IPS-NIHi11 (cell line): ENCODE measurements at places on chromosomes 12 and 14.

DNA sequence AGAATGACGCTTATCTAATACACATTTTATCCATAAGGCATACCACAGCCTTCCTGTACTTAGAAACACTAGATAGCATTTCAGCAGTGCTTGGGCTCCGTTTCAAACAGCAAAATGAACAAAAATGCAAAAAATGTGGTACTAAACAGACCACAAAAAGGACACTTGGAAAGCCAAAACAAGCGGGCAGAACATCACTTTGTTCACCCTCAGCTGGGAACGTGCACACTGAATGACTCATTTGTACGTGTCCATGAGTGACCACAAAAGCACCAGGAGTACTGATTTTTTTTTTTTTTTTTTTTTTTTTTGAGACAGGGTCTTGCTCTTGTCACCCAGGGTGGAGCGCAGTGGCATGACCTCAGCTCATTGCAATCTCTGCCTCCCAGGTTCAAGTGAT, 8.9 kb upstream of the FOXN3 start:
- no peak for DNase-seq

DNA sequence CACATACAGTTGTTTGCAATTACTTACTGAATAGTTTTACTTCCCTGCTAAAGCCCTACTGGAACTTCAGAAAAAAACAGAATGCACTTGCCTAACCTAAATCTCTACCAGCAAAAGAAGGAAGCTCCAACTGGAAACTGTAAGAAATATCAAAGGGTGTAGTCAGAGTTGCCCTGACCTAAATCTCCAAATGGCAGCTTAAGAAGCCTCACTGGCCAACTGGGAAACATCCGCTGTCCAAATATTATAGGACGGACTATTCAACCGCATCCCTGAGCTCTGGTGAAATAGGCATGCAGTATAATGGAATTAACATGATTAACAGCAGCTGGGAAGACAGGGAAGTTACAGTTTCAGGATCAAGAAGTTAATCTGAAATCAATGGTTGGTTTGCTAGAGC, 24.3 kb downstream of the ANAPC7 start:
- DNase-seq, result no peak

DNA sequence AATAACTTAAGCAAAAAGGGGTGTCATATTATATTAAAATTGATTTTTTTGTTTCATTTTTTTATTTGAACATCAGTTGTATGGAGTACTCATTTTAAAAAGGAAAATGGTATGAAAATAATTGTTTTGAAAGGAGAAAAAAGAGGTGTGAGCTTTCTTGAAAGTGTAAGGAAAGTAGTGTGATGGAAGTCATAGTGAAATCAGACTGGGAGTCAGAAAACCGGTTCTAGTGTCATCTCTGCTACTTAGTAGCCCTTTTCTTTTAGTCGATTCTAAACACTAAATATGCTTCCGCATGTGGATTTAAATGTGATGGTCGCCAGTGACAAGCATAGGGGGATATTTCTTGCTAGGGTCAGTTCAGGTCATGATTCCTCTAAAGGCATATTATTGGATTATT, 1.8 kb upstream of the DYRK2 start:
- DNase-seq, result no peak

DNA sequence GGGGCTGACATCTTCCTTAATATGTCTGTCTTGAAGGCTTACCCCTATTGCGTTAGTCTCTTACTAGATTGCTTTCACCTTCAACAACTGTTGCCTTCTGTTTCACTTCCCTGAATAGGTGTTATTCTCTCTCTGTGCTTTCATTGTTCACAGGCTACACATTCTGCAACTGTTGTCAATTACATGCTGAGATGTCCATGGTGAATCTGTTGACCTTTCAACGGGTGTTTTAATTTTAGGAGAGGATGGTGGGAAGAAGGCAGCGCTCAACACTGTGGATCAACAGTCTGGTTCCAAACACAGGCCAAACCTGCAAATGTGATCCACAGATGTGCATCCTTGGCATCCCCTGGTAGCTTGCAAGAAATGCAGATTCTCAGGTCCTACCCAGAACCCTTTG, 101.9 kb downstream of the DACT1 start:
- DNase-seq, result no peak

- DNase-seq, result no peak
These were observed 116.9 kb downstream of the DUSP6 start for GRCh38 chr12:89235189-89235993.

GRCh38 chr14:72401101-72401625, 468.9 kb downstream of the RGS6 start:
- no peak for DNase-seq

DNA sequence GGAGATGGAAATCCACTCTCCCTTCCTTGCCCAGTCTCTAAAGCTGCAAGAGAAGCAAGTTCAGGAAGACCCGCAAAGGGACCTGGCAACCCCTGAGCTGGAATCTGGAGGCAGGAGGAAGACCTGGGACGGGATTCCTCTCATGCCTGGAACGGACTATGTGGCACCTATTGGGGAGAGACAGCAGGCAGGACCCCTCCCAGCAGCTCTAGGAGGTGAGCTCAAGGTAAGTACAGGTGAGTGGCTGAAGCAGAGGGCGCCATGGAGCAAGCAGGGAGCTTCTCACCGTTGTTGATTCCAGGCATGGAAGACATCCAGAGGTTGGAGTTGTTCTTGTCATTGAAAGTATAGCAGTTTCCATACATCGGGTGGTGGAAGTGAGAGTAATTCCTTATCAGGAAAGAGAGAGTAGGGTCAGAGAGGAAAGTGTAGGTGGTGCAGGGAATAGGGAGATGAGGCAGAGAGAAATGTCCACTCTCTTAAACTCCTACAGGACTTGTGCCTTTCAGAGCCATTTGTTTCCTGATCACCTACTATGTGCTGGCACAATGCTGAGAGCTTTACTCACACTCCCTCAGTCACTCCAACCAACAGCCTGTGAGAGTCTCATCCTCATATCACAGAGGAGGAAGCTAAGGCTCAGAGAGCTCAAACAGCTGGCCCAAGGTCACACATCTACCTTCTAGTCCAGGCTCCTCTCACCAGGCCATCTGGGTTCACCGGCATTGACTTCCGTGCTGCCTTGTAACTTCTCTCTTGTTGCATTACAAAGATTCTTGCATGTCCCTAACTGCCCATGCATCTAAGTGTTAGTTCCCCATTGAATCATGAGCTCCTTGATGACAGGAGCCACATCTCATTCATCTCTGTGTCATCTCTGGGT, 13.9 kb upstream of the TNFRSF1A start:
- DNase-seq, result peak; percentile 49

DNA sequence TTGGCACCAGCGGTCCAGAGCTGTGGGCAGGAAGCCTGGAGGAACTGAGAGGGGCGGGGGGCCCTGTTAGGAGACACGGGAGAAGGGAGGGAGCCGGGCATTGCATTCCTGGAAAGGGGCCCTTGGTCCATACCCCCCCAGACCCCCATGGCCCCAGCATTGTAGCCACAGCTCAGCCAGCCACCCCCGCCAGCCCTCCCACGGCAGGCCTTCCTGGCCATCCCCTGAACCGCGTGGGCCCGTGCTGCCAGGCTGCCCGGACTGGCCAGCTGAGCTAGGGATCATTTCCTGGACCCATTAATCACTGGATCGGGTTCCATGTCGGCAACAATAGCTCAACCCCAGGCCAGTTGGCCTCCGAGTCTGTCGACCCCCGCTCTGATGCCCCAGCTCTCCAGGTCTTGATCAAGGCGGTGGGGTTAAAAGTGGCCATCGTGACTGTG, 39.8 kb upstream of the DIO3 start:
- no peak for DNase-seq

DNA sequence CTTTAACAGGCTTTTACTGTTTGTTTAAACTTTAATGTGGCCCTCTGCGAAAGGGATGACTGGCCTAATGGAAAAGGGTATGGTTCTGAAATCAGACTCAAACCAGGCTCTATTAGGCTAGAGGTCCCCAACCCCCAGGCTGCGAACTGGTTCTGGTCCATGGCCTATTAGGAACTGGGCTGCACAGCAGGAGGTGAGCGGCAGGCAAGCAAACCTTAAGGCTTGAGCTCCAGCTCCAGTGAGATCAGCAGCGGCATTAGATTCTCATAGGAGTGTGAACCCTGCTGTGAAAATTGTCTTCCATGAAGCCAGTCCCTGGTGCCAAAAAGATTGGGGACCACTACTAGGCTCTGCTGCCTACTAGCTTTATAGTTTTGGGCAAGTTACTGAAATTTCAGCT, 11.1 kb downstream of the GALNT4 start:
- no peak for DNase-seq

GRCh38 chr12:131063413-131063812, 109.7 kb downstream of the ADGRD1 start:
- DNase-seq, result no peak

- DNase-seq, result no peak
These were observed 129.9 kb downstream of the CPNE8 start for GRCh38 chr12:38775457-38775856.

DNA sequence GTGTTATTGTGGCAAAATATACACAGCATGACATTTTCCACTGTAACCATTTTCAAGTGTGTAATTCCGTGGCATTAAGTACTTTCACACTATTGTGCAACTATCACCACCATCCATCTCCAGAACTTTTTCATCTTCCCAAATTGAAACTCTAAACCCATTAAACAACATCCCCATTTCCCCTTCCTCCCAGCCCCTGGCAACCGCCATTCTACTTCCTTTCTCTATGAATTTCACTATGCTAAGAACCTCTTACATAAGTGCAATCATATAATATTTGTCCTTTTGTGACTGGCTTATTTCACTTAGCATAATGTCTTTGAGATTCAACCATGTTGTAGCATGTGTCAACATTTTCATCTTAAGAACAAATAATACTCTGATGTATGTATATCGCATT, 67.8 kb upstream of the PYGL start:
- no peak for DNase-seq
